ENCODE measurements at places on chromosomes 13 and 19.

GRCh38 chr19:16031872-16032200 lies 44.5 kb upstream of the TPM4 start:
- DNase-seq: no peak

- no peak for DNase-seq
These were observed 4.7 kb downstream of the NCLN start for GRCh38 chr19:3190470-3190770.

- no peak for DNase-seq
These were observed 14.7 kb downstream of the IGFL2 start for GRCh38 chr19:46162731-46163130.

DNA sequence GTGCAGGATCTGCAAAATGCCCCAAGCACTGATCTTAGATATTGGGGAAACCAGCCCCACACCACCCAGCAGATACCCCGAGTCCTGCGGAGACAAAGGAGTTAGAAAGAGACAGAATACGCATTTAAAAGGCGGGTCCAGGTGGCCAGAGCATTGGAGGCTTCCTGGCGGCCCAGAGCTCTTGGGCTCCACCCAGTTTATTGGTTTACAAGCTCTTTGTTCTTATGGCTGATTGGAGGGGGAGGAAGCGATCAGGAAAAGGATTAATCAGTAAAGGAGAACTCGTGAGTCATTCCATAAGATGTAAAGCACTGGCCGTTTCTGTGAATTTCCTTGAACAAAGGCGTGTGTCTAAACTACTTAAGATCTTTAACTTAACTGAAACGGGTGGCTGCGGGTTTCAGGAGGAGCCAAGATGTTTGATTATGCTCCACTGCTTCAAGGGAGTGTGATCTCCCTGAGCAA lies 926 bp downstream of the ZNF587 start:
- no peak for DNase-seq

DNA sequence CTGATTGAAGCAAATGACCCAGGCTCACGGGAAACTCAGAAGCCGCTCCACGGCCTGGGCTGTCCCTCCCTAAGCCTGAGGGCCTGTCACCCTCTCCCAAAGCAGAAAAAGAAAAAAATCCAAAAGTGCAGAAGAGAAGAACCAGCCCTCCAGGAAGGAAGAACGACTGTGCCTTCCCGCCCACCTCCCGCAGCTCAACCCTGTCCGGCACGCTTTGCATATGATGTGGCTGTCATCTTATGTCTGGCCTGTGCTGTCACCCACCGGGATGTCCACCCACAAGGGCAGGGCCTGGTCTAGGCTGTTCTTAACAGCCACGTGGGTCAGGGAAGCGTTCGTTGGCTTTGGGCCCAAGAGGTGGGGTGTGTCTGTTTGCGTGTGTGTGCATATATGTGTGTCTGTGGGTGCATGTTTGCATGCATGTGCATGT lies 13.7 kb downstream of the ZBTB7A start:
- no peak for DNase-seq

DNA sequence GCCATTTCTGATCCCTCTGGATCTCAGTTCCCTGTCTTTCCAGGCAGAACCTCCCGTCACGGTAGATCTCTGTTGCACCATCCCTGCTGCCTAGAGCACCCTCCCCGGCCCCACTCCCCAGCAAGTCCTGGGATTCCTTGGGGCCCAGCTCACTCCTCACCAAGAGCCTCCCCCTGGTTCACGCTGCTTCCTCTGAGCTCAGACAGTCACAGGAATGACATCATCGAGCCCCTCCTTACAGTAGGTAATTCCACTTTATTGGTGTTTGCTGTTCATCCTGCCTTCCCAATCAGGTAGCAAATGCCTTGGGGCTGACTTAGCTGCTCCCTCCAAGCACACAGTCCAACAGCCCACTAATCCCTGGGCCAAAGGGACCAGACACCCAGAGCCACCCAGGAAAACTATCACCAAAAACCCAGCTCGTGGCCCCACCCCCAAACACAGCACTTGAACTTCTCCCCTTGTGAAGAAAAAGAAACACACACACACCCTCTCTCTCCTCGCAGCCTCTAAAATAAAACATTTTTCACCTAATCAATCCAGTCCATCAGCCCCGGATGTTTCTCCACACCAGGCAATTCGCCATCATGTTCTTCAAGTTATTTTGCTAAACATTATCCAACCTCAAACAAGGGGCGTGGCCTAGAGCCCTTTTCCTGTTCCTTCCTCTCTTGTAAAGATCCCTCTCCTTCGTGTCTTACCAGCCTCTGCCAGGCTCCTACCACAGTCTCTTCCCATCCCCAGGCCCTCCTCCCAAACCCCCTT lies 2.5 kb downstream of the NAPA start:
- DNase-seq: peak; percentile 5

DNA sequence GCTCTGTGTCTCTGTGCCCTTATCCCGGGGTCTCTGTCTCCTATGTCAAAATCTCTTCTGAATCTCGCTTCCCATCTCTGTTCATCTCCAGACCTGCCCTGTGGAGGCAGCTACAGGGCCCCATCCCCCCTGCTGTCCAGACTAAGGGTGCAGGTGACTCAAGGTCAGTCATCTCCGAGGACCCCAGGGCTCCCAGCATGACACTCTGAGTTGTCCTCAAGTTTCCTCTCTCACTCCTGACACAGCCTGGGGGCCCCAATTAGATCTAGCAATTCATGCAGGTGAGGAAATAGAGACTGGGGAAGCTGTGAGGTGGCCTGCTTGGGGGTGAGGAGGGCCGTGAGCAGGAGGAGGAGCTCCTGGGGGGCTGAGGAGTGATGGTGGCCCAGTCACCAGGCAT lies 2.1 kb upstream of the CNFN start:
- no peak for DNase-seq

DNA sequence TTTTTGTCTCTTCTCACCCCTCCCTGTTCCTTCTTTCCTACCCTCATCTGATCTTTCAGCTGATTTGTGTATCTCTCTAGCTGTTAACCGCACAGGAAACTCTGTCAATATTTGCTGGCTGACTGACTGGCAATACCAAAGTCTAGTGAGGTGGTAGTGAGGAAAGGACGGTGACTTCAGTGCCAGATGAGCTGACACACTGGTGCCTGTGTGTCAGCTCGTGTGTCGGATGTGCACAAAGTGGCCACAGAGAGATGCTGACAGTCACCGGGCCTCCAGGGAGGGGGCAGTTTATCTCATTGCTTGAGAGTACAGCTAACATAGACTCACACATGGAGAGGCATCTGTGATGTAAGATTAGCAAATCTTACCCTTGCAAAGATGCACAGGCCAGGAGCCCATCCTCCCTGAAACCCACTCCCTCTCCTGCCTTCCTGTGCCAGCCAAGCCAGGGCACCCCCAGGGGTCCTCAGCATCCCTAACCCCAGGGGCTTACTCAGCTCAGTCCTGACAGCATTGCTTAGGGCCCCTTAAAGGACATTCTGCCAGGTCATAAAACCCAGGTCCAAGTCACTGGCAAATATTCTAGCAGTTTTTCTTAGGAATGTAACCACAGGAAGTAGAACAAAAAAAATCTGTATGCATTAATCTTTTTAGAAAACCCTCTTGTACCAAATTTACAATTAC lies 80.2 kb downstream of the SHISA2 start:
- DNase-seq: no peak

DNA sequence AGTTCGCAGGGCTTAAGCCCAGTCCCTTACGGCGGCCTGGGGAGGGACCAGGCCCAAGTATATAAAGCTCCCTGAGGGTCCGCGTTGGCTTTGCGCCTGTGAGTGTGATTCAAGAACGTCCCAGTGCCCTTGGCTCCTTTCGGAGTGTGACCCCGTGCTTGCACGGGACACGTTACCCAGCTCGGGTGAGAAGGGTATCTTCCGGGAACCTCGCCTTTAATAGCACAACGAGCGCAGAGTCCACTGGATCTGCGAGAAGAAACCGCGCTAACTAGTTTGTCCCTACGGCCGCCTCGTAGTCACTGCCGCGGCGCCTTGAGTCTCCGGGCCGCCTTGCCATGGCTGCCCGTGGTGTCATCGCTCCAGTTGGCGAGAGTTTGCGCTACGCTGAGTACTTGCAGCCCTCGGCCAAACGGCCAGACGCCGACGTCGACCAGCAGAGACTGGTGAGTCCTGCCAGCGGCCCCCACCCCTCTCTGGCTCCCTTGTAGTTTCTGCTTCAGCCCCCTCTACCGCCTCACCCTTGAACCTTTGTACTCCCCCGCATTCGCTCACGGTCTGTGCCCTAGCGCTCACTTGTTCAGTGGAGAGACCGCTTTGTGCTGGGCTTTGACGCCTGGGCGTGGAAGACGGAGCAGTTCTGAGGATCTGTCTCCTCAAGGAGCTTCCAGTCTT lies at the start of gene DNAJC15:
Gene DNAJC15, plus strand, starts transcription at position 298 of the 675 bp plus-strand sequence. Its CDS starts 41 bp downstream, at position 339.
- DNase-seq: no peak

GRCh38 chr19:29928831-29929230 lies 13.2 kb upstream of the URI1 start:
- DNase-seq: no peak

- no peak for DNase-seq
These were observed 4.8 kb downstream of the TJP3 start for GRCh38 chr19:3712663-3713611.

GRCh38 chr19:19276851-19277250 lies 3.8 kb upstream of the TM6SF2 start:
- no peak for DNase-seq

DNA sequence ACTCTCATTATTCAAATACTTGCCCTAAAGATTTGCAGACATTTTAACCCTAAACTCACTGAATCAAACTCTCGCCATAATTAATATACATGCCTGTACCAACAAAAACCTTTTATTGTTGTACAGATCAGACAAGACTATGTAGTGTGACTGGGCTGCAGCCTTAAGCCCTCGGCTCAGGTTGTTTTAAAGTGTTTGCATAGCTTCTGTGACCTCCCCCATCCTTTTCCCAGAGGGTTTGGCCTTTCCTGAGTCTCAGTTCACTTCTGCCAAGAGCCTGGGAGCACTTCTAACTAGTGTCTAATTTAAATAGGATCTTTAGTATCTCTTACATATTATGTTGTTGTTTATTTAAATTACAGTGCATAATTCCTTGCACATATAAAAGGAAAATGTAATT lies 158.2 kb downstream of the HS6ST3 start:
- DNase-seq: no peak

DNA sequence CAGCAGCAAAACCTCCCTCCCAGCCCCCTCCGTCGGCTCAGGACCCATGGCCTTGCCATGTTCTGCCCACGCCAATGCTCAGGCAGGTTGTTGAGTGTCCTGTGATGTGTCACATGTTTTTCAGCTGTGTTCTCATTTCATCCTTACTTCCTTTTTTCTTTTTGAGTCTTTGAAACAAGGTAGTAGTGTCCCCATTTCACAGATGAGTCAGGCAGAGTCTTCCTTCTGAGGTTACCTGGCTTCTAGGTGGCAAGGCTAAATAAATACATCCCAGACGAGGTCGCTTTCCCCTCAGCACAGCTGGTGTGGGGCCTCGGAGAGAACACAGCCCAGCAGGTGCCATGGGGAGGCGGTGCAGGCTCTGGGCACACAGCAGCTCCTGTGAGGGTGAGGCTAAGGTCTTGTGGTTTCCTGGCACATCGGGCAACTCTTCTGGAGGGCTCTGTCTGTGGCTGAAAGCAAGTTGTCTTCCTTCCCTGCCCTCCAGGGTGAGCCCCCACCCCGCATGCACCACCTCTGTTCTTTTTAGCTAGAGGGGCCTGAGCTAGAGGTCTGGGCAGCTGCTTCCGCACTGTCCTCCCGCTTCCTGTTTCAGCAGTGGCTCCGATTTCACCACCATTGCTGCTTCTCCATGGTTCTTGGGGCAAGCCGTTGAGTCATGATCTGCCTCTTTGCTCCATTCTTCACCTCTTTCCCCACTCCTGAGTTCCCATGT lies 15.1 kb downstream of the PRAM1 start:
- DNase-seq: no peak

GRCh38 chr13:78376033-78376432 lies 227.3 kb downstream of the POU4F1 start:
- no peak for DNase-seq

DNA sequence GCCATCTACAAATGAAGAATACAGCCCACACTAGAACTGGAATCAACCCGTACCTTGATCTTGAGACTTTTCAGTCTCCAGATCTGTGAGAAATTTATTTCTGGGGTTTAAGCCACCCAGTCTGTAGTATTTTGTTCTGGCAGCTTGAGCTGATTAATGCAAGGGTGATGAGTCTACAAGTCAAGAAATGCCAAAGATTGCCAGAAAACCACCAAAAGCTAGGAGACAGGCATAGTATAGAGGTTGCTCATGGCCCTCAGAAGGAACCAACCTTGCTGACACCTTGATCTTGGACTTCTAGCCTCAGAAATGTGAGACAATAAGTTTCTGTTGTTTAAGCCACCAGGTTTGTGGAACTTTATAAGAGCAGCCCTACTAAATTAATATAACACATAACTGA lies 428.2 kb upstream of the KLF12 start:
- DNase-seq: no peak

DNA sequence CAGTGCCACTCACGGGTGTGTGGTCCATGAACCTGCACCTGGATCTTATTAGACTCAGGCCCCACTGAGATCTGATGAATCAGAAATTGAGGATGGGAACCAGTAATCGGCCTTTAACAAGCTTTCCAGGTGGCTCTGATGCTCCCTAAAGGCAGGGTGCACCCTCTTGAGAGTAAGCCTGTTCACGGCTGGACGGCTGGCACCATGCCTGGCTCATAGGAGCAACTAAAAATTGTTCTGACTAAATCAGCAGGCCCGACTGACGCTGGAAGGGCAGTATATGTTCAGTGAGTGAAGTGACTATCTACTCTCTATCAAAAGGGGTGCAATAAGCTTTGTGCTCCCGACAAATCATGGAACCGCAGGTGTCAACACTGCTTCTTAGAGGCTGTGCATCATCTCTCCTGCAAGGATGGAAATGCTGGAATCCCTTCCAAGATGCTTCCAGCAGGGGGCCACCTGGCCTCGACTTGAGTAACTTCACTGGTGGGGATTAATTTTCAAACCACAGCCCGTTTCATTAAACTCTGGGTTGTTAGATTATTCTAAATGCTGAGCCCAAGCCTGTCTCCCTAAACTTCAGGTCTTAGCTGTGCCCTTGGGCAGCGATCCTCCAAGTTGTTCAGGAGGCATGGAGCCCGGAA lies 28.4 kb downstream of the TMTC4 start:
- DNase-seq: no peak

GRCh38 chr13:81929988-81930387 lies 1589.1 kb upstream of the SPRY2 start:
- DNase-seq: peak; percentile 2

DNA sequence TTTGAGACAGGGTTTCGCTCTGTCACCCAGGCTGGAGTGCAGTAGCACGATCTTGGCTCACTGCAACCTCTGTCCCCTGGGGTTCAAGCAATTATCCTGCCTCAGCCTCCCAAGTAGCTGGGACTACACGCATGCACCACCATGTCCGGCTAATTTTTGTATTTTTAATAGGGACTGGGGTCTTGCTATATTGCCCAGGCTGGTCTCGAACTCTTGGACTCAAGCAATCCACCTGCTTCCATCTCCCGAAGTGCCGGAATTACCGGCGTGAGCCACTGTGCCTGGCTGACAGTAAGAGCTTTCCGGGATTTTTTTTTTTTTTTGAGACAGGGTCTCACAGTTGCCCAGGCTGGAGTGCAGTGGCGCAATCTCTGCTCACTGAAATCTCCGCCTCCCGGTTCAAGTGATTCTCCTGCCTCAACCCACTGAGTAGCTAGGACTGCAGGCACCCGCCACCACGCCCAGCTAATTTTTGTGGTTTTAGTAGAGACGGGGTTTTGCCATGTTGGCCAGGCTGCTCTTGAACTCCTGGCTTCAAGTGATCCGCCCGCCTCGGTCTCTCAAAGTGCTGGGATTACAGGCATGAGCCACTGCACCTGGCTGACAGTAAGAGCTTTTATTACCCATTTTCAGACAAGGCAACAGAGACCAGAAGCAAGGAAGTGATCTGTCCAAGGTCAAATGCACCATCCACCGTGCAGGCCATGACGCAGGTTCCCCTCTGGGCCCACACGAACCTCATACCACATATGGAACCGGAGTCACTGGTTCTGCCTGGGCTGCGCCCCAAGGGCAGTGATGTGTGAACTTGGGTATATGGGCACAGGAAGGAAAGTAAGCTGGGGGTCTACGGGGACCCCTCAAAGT lies 21.0 kb downstream of the RFX1 start:
- DNase-seq: no peak
